ENCODE measurements at places on chromosomes 5 and 9.

GRCh38 chr5:124856726-124857125, 110.3 kb upstream of the ZNF608 start:
- DNase-seq, result no peak

DNA sequence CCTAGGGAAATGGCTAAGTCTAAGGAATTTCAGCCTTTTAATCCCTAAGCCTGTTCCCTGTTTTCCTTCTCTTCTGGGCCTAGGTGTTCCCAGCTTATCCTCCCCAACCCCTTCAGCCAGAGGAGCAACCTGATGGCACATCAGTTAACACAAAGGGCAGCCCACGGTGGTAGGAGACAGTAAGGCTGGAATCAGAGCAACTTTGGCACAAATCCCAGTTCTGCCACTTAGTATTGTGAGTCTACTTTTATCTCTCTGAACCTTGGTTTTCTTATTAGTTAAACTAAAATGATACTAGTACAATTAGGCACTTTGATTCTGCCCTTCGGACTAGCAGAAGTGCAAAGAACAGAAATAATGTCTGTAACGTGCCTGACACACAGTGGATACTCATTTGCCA, 246.8 kb downstream of the SAXO1 start:
- no peak for DNase-seq

GRCh38 chr9:70502690-70503089, 88.2 kb upstream of the KLF9 start:
- no peak for DNase-seq

- no peak for DNase-seq
Observed at GRCh38 chr5:149776361-149777305, 46.5 kb downstream of the PPARGC1B start.

DNA sequence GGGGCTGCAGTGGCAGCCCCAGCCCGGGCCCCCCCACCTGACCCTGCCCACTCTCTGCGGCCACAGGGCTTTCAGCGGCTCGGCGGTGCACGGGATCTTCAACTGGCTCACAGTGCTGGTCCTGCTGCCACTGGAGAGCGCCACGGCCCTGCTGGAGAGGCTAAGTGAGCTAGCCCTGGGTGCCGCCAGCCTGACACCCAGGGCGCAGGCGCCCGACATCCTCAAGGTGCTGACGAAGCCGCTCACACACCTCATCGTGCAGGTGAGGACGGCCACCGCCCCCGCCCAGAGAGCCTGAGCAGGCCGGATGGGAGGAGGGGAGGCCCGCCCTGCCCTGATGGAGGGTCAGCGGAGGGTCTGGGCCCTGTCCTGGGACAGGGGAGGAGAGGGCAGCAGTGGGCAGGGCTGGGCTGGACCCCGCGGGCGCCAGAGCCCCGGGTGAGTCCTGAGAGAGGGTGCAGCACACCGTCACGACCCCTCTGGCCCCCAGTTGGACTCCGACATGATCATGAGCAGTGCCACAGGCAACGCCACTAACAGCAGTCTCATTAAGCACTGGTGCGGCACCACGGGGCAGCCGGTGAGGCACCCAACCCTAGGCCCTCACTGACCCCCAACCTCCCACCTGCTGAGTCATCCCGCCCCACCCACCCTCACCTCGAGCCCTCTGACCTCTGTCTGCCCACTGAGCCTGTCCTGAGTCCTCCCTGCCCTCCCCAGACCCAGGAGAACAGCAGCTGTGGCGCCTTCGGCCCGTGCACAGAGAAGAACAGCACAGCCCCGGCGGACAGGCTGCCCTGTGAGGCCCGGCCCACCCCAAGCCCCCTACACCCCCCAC, 2.7 kb downstream of the SLC34A3 start:
- DNase-seq, result no peak

DNA sequence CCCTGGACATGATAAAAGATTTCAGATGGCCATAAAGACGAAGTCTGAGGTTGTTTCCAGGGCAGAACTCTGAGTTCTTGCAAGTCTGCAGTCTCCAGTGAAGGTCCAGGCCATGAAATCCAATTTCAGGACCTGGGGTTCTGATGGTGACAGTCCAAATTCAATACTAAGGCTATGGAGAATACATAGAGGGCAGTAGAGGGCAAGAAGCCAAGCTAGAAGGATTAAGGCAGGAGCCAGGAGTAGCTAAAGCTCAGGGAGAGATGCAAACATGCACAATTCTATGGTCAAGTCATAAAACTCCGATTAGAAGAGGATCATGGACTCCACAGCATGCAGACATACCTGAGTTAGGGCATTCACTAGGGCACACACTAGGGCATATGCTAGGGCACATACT, 11.4 kb downstream of the SLIT3 start:
- no peak for DNase-seq

DNA sequence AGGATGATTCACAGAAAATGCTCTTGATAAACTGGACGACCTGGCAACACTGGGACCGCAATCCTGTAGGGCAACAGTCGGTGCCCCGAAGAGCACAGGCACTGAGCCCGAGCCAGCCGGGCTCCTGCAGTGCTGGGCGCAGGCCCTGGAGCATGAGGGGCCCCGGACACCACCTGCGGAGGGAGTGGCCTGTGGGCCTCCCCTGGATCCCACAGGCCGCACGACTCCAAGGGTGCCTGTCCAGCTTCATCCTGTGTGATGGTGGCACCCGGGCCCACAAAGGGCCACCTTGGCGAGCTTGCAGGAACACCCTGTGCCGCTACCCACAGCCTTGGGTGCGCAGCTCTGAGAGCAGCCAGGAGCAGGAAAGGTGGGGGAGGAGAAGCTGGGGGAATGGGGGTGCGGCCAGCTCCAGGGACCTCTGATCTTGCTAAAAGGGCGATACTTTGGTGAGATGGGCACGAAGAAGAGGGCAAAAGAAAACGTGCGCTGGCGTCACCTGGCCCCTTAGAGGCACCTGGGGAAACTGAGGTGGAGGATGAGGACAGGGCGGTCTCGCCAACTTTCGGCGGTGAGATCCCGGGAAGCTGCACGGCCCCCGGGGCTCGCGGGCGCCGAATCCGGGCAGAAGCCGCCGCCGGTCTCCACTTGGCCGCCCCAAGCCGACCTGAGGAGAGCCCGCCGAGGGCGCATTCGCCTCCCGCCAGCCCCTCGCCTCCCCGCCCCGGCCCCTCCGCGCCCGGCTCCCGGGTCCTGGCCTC, 722 bp downstream of the TBC1D9B start:
- no peak for DNase-seq

GRCh38 chr9:113137196-113138168, 13.3 kb upstream of the SLC31A2 start:
- DNase-seq, result no peak

DNA sequence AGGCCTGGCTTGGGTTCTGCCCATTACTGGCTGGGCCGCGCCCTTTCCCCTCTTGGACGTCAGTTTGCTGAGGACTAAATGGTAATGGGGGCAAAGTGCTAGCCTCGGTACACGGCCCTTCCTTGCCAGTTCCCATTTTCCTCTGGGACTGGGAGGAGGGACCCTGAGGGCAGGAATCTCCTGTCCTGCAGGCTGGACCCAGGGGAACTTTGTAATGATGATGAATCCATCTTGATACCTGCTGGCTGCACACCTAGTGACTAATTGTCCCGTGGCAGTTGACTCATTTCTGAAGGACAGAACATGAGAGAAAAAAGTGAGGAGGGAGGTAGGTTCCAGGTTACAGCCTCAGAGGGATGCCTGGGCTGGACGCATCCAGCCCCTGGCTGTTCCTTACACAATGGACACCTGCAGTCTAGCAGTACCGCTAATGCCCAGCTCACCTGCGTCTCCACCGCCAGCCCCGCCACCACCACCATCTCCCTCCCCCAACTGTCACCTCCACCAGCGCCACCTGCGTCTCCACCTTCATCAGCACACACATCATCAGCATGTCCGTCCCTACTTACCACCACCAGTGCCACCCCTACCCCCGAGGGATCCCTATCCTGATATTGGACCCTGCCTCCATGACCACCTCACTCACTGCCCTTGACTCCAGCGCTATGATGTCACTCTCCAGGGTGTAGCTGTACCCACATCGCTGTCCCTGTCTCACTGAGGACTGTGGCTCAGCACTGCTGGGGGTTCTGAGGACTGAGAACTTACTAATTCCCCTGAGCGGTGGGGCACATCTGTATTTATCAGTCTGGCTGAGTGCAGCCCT, 4.3 kb downstream of the CDHR2 start:
- DNase-seq, result no peak

GRCh38 chr5:54220230-54221040, 89.9 kb downstream of the ARL15 start:
- DNase-seq, result no peak

DNA sequence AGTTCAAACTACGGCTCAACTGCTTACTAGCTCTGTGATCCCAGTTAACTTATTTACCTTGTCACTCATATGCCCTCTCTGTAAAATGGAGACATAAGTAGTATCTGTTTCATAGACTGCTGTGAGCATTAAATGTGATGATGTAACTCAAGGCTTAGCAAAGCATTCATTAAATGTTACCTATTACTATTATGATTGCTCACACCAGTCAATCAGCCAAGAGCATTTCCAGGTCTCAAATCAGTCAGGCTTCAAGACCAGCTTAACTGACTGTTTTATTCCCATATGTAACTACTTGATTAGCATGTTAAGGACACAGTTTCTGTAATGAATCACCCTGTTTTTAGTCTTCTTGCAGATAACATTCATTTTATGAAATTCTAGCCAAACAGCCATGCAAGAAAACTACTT, 413.3 kb downstream of the MLLT3 start:
- no peak for DNase-seq

GRCh38 chr9:106862821-106863720, at the start of gene ZNF462:
Gene ZNF462 (plus strand): TSS chr9:106863166. CDS start chr9:106923384, 60,218 bp downstream.
- peak; percentile 54 for DNase-seq

DNA sequence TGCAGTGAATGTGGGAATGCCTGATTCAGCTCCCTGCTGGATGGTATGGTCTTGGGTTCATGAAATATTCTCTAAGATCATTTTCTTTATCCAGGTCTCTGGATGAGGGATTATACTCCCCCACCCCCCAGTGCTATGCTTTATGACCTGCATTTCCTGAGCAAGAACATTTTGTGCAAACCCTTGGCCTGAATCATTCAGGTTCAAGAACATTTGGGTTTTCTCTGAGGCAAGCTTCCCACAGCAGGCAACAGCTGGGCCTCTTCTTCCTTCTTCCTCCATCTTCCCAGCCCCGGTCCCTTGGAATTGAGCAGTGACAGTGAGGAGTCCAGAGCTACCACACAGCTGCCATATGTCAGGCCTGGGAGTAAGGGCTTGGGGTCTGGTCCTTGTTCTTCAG, 58.6 kb upstream of the TNFSF15 start:
- no peak for DNase-seq

DNA sequence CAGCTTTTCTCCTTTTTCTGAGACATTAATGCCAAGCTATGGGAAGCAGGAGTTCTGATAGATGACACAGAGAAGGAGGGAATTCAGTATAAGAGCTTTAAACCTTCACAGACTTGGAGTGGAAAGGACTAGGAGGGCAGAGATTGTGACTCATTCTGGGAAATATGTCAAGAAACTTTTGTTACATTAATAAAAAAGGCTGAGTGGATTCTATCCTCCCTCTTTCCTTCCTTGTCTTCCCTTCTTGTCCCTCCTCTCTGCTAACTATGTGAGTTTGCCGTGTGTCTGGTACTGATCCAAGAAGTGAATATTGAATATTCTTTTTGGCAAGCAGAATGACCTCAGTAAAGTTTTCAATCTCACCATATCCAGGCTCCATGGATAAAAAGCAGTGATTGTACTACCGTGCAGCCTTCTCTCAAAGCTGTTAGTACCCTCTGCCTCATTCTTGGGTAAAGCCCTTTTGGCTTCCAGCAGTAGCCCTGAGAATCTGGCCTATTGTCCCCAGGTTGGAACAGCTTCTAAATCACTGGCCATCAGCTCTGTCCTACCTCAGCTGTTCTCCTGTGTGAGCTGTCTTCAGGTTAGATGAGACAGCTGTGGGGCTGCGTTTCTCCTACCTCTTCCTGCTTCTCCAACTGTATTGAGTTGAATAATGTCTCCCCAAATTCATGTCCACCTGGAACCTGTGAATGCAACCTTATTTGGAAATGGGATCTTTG, 73.9 kb downstream of the ATG10 start:
- no peak for DNase-seq

- DNase-seq, result no peak
Observed at GRCh38 chr9:117787746-117788145, 83.5 kb downstream of the TLR4 start.

- no peak for DNase-seq
Observed at GRCh38 chr9:79610791-79611614, 39.2 kb downstream of the TLE4 start.

GRCh38 chr9:118170032-118170955, 466.1 kb downstream of the TLR4 start:
- DNase-seq, result peak; percentile 56

DNA sequence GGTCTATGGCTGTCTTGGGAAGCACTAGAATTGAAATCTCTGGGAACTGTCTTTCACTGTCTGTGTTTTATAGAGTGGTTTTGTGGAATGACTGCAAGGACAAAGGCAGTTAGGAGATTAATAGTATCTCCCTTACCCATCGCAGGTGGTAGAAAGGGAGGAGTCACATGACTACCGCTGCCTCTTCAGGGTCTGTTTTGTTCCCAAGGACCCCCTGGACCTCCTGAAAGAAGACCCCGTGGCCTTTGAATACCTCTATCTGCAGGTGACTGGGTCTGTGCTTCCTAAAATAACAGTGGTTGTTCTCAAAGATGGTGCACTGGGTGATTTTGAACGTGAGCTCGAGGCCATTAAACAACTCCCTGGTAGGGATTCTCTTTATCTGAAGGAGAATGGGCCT, 22.8 kb upstream of the TRMT10B start:
- no peak for DNase-seq

- no peak for DNase-seq
Observed at GRCh38 chr9:122221183-122221811, 7.5 kb downstream of the LHX6 start.

DNA sequence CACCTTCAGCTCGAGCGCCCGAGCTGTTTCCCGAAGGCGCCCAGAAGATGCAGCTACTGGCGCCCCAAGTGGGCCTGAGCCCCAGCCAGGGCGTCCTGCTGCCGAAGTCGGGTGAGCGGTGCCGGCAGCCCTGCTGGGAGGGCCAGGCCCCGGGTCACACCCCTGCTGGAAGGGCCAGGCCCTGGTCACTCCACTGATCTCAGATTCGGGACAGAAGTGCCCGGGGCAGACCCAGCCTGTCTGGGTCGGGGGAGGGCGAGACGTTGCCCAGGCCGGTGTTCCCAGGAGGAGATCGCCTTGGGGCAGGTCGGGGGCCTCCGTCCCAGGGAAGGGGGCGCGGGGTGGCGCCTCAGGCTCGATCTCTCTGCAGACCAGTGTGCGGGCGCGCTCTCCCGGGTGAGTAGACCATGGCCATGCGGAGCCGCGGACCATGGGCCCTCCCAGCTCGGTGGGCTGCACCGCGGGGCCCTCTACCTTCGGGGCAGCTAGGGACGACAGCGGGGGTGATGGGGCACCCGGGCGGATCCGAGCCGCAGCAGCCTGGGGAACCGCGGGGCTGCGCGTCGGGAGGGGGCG, 2.3 kb downstream of the LCNL1 start:
- DNase-seq, result no peak

Measured in NCI-H1105 (cell line).